ENCODE measurements at places on chromosomes 3 and 15. TPM values are rescaled to one million over a fixed set of nuclear protein-coding genes. Genes with fewer than 3 reads are reported as not detected.

DNA sequence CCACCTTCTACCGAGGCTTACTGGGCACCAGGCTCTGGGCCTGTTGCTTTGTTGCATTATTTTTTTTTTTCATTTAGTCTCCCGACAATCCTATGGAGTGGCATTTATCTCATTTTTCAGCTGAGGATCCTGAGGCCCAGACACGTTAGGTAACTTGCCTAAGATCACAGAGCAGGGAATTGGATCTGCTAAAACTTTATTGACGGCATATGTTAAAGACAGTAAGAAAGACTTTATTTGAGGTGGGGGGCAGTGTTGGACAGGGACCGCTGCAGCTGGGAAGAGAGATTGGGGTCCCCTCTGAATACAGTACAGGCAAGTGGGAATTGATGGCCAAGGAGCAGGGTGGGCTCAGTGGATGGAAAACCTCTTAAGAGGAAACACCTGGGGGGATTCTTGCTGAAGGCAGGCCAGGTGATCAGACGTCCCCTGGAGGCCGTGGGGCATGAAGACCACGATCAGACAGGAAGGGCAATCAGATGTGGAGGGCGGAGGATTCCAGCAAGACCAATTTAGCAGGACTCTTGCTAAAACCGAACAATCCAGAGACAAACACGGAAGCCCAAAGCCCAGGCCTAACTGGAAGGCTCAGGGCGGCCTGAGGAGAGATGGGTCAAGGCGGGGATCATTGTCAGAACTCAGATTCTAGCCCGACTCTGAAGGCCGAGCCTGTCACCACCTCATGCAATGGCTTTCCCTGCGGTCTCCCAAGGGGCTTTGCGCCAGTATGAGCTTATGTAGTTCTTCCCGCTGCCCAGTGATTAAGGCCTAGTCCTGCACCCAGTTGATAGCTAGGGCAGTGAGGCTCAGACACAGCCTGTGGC, 53.7 kb downstream of the RGMA start:
- no peaks in the 10 kb centered on the region for H3K27me3 ChIP-seq
- no peaks in the 10 kb centered on the region for H3K36me3 ChIP-seq
- no peak overlapping the region for H3K4me3 ChIP-seq
- no peak overlapping the region for H3K27ac ChIP-seq
- H3K4me1 ChIP-seq: peaks cover 7% of the 10 kb centered on the region

GRCh38 chr3:56878074-56878473, 76.3 kb upstream of the ARHGEF3 start:
- H3K4me1 ChIP-seq: peaks cover 56% of the 10 kb centered on the region
- no peaks in the 10 kb centered on the region for H3K27me3 ChIP-seq
- H3K4me3 ChIP-seq: no peak overlapping the region
- peak overlapping the region; percentile 73 for H3K27ac ChIP-seq
- peak; percentile 37 for DNase-seq

- no peak for DNase-seq
- no peak overlapping the region for H3K4me3 ChIP-seq
- no peaks in the 10 kb centered on the region for H3K27me3 ChIP-seq
- no peaks in the 10 kb centered on the region for H3K36me3 ChIP-seq
- H3K27ac ChIP-seq: no peak overlapping the region
These were observed 494.0 kb upstream of the SUCLG2 start for GRCh38 chr3:68148447-68148846.

- H3K27ac ChIP-seq: no peak overlapping the region
- peaks cover 2% of the 10 kb centered on the region for H3K27me3 ChIP-seq
- H3K36me3 ChIP-seq: no peaks in the 10 kb centered on the region
- DNase-seq: peak; percentile 56
- no peak overlapping the region for H3K4me3 ChIP-seq
These were observed 9.4 kb upstream of the CMSS1 start for GRCh38 chr3:99808163-99808794.

DNA sequence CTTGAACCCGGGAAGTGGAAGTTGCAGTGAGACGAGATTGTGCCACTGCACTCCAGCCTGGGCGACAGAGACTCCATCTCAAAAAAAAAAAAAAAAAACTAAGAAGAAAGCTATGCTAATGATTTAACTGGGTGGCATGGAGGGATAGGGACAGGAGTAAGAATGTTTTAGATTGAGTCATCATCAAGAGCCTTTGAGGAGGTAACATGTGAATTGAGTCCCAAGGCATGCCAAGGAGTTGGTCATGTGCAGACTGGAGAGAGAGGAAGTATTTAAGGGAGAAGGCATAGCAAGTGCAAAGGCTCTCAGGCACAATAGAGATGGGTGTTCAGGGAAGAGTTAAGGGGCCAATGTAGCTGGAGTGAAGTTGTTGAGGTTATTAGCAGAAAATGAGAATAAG, 9.1 kb downstream of the BNC1 start:
- H3K36me3 ChIP-seq: no peaks in the 10 kb centered on the region
- H3K4me3 ChIP-seq: no peak overlapping the region
- peaks cover 37% of the 10 kb centered on the region for H3K27me3 ChIP-seq
- H3K27ac ChIP-seq: no peak overlapping the region

DNA sequence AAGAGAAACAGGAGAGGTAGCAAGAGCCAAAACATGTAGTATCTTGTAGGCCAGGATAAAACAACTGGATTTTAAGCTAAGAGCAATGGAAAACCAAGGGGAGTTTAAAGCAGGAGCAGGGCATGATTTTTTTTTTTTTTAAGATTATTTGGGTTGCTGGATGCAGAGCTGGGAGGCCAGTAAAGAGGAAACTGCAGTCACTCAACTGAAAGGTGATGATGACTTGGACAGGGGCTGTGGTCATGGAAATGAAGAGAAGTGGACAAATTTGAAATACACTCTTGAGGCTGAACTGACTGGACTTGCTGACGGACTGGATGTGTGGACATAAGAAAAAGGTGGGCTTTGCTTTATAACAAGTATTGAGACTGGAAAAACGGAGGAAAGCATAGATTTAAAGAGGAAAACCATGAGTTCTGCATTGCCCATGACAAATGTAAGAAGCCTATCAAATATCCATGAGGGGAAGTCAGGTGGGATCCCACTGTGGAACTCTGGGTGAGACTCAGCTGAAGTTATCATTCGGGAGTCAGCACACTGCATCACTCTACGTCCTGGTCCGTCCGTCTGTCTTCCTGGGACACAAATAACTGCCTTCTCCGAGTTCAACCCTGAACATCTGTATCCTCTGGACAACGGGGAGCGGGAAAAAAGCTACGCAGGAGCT, 688 bp downstream of the XPC start:
- peaks cover 31% of the 10 kb centered on the region for H3K36me3 ChIP-seq
- no peaks in the 10 kb centered on the region for H3K27me3 ChIP-seq
- peak overlapping the region; percentile 100 for H3K27ac ChIP-seq
- DNase-seq: no peak
- peak overlapping the region; percentile 100 for H3K4me3 ChIP-seq

DNA sequence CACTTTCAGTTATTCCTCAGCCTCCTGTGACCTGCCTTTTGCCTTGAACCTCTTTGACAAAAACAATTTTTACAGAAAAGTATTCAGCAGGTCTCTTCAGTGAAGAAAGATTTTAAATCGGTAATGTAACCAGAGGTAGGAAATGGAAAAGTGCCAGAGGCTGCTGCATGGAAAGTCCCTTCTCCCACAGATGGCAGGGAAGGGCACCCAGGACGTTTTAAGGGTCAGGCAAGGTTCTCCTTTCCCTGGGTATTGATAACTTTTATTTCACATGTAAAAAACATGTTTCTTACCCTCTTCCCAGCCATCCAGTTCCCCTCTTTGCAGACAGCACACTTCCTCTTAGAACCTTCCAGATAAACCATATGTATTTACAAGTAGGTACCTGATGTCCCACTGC, 185.6 kb downstream of the OR4M2 start:
- peaks cover 6% of the 10 kb centered on the region for H3K4me1 ChIP-seq
- peaks cover 3% of the 10 kb centered on the region for H3K27me3 ChIP-seq
- no peak overlapping the region for H3K4me3 ChIP-seq
- H3K27ac ChIP-seq: no peak overlapping the region
- no peak for DNase-seq
- no peaks in the 10 kb centered on the region for H3K36me3 ChIP-seq

DNA sequence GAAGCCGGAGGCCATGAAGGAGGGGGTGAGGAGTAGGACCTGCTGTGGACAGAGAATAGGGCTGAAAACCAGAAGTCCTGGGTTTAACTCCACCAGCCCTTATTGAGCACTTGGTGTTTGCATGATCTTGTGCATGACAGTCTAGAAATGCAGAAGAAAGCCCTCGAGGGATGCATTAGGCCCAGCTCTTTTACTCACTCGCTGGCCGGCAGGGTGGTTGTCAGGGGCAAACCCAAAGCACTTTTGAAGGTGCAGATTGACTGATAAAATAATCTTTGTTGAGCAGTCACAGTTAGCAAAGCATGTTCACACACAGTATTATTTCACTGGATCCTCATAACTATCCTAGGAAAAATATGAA, 55.3 kb downstream of the CORO2B start:
- no peak overlapping the region for H3K27ac ChIP-seq
- no peak overlapping the region for H3K4me3 ChIP-seq
- DNase-seq: no peak
- no peaks in the 10 kb centered on the region for H3K36me3 ChIP-seq
- H3K27me3 ChIP-seq: no peaks in the 10 kb centered on the region

- H3K36me3 ChIP-seq: no peaks in the 10 kb centered on the region
- H3K4me3 ChIP-seq: no peak overlapping the region
- H3K27me3 ChIP-seq: no peaks in the 10 kb centered on the region
- no peak for DNase-seq
- H3K4me1 ChIP-seq: no peaks in the 10 kb centered on the region
These were observed 33.2 kb downstream of the CHRM5 start for GRCh38 chr15:34001536-34001935.

GRCh38 chr3:55842204-55842603, 355.1 kb upstream of the WNT5A start:
- no peak overlapping the region for H3K27ac ChIP-seq
- H3K4me3 ChIP-seq: no peak overlapping the region
- no peaks in the 10 kb centered on the region for H3K36me3 ChIP-seq
- no peaks in the 10 kb centered on the region for H3K4me1 ChIP-seq

- H3K4me3 ChIP-seq: no peak overlapping the region
- no peaks in the 10 kb centered on the region for H3K36me3 ChIP-seq
- H3K27ac ChIP-seq: no peak overlapping the region
- peaks cover 17% of the 10 kb centered on the region for H3K4me1 ChIP-seq
These were observed 8.0 kb downstream of the LOXL1 start for GRCh38 chr15:73934281-73934680.

DNA sequence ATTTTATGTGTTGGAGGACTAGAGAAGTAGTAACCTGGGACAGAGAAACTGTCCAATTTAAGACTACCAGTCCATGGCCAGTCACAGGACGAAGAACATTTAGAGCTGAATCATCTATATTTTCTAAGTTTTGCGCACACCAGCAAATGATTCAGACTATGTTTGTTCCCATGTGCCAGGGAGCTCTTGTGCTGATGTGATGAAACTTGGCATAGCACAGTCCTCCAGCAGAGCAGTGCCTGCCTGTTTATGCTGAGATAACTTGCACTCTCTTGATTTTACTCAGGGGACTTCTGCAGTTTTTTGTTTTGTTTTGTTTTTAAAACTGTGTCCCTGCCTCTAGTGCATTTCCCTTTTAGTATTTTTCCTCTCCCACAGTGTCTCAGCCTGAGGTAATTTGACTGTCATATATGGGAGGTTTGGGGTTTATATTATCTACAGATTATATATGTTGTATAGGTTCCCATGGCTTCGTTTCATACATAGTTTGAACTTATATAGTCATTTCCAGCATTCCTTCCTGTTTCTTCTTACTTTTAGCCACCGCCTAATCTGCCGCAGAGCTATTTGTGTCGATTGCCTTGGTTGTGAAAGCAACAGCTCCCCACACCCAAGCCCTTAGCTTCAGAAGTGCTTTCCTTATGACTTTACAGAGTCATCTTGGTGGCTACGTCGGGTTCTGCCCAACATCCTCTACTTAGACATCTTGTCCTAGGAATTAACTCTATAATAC, 45.5 kb downstream of the PPM1L start:
- peak; percentile 75 for DNase-seq
- peaks cover 3% of the 10 kb centered on the region for H3K27me3 ChIP-seq
- H3K27ac ChIP-seq: peak overlapping the region; percentile 87

DNA sequence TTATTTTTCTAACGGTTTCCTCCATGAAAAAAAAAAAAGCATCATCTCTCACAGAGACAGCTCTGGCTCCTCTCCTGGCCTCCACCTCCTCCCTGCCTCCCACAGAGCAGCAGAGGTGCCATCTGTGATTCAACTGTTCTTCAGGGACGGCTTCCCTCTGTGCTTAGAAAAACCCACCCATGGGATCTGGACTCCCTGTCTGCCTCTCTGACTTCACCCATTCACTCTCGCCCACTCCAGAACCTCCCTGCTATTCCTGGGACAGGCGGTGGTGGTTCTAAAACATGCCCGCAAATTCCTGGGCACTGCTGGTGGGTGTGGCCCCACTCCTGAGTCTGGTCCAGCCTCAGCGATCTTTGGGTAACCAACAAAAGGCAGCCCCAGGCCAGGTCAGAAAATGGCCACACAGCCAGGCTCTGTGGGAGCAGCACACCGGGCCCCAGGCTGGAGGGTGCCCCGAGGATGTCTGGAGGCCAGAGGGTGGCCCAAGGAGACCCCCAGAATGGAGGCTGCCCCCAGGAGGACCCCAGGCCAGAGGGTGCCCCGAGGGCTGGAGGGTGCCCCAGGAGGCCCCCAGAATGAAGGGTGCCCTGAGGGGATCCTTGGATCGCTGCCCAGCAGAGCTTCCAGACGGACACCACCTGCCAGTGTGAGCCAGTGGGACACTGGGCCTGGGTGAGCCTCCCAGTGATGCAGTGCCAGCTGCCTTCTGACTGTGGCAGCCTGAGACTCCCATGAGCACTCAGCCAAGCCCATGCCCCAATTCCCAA, 2.6 kb upstream of the CHST13 start:
- H3K36me3 ChIP-seq: no peaks in the 10 kb centered on the region
- no peak overlapping the region for H3K4me3 ChIP-seq
- no peaks in the 10 kb centered on the region for H3K4me1 ChIP-seq
- H3K27ac ChIP-seq: no peak overlapping the region
- DNase-seq: no peak

GRCh38 chr15:36130641-36131310, 448.6 kb upstream of the CDIN1 start:
- no peaks in the 10 kb centered on the region for H3K4me1 ChIP-seq
- no peaks in the 10 kb centered on the region for H3K27me3 ChIP-seq
- H3K27ac ChIP-seq: no peak overlapping the region
- DNase-seq: no peak
- H3K4me3 ChIP-seq: no peak overlapping the region

GRCh38 chr3:175070946-175071345, 211.8 kb downstream of the NAALADL2 start:
- no peaks in the 10 kb centered on the region for H3K4me1 ChIP-seq
- DNase-seq: no peak
- no peak overlapping the region for H3K4me3 ChIP-seq
- no peak overlapping the region for H3K27ac ChIP-seq
- no peaks in the 10 kb centered on the region for H3K36me3 ChIP-seq

GRCh38 chr3:69738315-69738714, 949 bp upstream of the MITF start:
- no peak overlapping the region for H3K27ac ChIP-seq
- H3K36me3 ChIP-seq: peaks cover 2% of the 10 kb centered on the region
- H3K4me3 ChIP-seq: peak overlapping the region; percentile 64
- peaks cover 8% of the 10 kb centered on the region for H3K4me1 ChIP-seq
- peaks cover 62% of the 10 kb centered on the region for H3K27me3 ChIP-seq

Gene SLC12A1
- not detected for total RNA-seq

Gene P2RY13
- not detected for total RNA-seq

Gene GRAMD2A
- total RNA-seq: not detected

Gene EHHADH
- 2.0 TPM for total RNA-seq

Gene GHSR
- not detected for total RNA-seq

Gene MYLK
- total RNA-seq: 0.06 TPM

Gene CLEC3B
- total RNA-seq: 0.30 TPM

Gene IL17RC
- total RNA-seq: 0.52 TPM

Gene MB21D2
- total RNA-seq: 6.6 TPM

Gene CCDC54
- not detected for total RNA-seq

Gene SLC38A3
- total RNA-seq: not detected
